ENCODE measurements at places on chromosomes 12 and 14.
A peak's percentile ranks its signal among the peaks of the same experiment; 100 is the strongest.

- DNase-seq: peak; percentile 40
These were observed 19.2 kb downstream of the PPTC7 start for GRCh38 chr12:110563702-110564470.

GRCh38 chr12:2301531-2302461, 249.0 kb downstream of the CACNA1C start:
- no peak for DNase-seq

GRCh38 chr12:47184813-47185212, 105.1 kb upstream of the AMIGO2 start:
- DNase-seq: no peak

DNA sequence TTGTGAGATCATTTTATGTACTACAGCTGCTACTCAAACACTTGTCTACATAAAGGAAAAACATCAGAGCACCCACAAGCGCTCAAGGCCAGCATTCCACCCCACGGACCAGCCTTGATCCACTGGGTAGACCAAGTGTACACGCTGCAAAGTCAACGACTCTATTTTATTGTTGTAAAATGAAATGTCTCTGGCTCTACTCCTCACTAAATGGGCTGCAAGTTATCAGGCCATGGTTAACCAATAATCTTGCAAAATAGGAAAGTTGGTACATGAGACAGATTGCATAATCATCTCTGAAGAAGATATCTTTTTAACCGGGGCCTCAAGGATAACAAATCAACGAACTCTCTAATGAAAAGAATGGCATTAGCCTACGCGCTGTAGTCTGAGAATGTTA, 69.9 kb upstream of the FOXN3 start:
- peak; percentile 53 for DNase-seq

DNA sequence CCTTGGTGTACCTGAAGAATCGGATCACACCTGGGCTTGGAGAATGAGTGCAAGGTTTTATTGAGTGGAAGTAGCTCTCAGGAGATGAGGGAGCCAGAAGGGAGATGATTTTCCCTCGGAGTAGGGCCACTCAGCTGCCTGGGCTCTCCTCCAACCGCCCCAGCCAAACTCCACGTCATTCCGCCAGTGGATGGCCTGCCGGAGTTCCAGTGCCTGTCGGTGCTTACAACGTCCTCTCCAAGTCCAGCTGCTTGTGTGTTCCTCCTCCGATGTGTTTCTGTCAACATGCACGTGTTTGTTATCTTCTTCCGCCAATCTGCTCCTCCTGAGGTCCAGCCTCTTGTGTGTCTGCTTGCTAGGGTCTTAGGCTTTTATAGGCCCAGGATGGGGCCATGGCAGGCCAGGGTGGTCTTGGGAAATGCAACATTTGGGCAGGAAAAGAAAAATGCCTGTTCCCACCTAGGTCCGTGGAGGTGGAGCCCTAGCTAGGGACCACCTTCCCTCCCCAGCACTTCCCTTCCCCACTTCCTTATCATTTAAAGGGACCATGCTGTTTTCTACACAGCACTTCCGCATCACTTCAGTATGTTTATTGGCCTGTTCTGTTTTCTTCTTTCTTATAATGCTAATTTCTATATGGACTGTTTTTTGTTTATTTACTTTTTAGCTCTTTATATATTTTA, 343.2 kb downstream of the PDZRN4 start:
- no peak for DNase-seq

GRCh38 chr12:12975322-12976077, 23.5 kb upstream of the GPRC5D start:
- DNase-seq: peak; percentile 34

GRCh38 chr12:12835378-12836146, 22.4 kb downstream of the DDX47 start:
- no peak for DNase-seq
